ENCODE measurements at places on chromosomes 2 and 18. TPM values are rescaled to one million over a fixed set of nuclear protein-coding genes. Genes with fewer than 3 reads are reported as not detected.

DNA sequence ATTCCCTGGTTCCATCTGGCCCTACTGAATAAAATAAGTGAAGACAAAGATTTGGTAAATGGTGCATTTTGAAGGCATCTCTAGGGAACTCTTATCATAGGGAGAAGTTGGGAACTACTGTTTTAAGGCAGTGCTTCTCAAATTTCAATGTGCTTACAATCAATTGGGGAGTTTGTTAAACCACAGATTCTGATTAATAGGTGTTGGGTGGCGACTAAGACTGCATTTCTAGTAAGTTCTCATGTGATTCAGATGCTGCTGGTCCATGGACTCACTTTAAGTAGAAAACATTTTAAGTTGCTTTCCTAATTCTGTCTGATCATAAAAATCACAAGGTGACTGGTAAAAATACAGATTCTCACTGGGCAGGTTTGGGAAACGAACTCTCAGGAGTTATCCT lies 14.6 kb downstream of the FARSB start:
- no peak for DNase-seq

ST6GAL2 gene
- not detected for total RNA-seq

DNA sequence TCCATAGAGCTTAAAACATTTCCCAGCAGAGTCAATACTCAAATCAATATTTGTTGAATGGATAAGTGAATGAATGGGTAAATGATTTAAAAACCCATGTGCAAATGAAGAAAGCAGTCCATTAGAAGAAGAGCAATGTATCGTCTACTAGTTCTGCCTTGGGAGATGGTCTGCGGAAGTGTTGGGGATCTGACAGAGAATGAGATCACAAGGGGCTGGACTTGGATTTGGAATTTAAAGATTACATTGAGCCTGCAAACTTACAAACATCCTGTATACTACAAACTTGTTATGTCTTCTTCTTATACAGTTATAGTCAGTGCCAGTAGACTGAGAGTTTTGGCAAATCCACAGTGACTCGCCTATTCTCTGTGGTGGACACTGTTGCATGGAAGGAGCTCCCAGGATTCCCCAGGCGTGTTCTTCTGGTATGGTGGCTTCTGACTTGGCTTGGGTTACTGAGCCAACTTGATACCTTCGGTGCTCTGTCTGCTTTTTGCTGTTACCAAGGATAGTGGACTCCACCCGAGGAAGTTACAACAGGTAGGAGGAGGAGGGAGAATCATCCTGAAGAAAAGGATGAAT lies 163.3 kb upstream of the SERPINE2 start:
- no peak for DNase-seq

DNA sequence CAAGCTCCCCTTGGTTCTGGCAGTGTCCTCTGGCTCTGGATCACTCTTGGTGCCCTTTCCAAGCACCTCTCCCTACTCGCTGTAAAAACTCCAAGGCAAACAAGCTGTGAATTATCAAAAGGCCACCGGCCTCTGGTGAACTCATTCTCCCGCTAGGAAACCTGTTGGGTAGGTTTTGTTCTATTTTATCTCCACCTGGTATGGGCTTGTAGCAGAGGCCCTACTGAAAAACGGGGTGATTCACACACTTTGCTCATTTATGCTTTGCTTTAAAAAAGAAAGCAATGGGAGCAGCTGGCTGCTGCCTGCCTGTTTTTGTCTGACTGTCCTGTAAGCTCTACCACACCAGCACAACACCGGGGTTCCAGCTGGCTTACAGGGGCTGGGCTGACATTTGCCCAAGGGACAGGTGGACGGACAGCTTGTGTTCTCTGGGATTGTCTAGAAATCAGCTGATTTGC lies 56.8 kb downstream of the SH3BP4 start:
- no peak for DNase-seq

- peak; percentile 17 for DNase-seq
These were observed 1.6 kb downstream of the ST8SIA3 start for GRCh38 chr18:57353940-57354461.

- DNase-seq = no peak
These were observed 43.5 kb downstream of the CWC22 start for GRCh38 chr2:179963626-179964025.

DHX57 gene
- total RNA-seq = 10.7 TPM

- no peak for DNase-seq
These were observed 57.1 kb downstream of the TRABD2A start for GRCh38 chr2:84823788-84824187.

DNA sequence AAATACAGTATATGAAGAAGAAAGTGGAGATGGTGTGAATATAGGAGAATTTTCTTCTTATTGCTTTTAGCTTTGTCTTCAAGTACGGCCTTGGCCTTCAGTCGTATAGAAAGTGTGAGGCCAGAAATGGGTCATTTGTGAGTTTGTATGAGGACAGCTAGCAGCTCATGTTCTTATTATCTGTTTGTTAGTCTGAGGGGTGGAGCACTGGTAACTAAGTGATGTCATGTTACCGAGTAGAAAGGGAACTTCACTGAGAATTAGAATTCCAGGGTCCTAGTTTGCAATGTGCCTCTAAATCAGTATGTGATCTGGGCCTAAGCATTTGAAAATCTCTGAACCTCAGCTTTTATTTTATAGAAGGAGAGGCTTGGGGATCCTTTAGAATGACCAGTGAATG lies 588.6 kb downstream of the NRXN1 start:
- no peak for DNase-seq

Data from activated CD4-positive, alpha-beta T cell treated with anti-CD3 and anti-CD28 coated beads, Interleukin-2, amount 10 ng/mL, durations not matched to agents 7 days and 5 days (primary cell).